ENCODE measurements at places on chromosomes 4 and X.

- no peak for DNase-seq
These were observed 137.1 kb downstream of the AMELX start for GRCh38 chrX:11430271-11430670.

DNA sequence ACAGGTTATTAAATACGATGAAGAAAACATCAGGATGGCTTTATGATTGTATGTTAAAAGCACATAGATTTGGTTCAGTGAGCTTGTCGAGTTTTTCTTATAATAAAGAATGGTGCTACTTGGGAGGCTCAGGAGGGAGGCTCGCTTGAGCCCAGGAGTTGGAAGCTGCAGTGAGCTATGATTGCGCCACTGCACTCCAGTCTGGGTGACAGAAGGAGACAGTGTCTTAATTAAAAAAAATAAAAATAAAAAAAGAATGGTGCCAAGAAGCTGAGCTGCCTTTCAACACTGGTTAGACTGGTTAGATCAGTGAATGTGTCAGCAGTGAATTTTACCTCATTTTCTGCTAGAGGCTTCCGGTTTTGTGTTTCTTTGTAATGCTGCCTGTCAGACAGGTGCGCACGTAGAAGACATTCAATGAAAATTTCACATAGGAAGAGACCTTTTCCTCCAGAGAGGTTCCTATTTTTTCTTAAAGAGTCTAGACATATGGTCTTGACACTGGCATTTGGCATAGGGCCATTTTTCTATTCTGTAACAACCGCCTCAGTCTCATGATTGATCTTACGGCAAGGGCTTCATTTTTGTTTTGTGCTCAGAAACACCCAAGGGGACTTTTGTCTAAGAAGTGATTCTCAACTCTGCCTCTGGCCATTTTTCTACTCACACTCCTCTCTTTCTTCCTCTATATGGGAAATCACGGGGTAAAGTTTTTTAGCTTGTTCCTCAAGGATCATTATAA lies 15.0 kb upstream of the ARSF start:
- DNase-seq = peak; percentile 28

- no peak for DNase-seq
These were observed 8.6 kb downstream of the NOP14 start for GRCh38 chr4:2954358-2955185.

DNA sequence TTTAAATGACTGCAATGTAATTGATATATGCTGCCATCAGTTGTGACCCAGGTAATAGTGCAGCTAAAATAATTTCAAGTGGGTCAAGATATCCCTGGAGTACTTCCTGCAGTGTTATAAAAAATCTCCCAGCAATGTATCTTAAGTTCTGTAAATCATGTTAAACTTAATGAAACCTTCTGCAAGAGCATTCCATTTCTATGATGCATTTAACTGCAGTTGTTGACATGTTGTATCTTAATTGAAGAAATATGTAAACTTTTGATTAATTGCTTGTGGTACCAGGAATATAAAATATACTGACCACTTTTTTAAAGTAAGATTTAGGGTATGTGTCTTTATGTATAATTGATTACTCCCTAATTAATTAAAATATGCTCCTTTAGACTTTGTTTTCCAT lies 213.6 kb downstream of the AFF2 start:
- DNase-seq = no peak

GRCh38 chr4:169210504-169211118 lies 60.1 kb downstream of the SH3RF1 start:
- DNase-seq = no peak

DNA sequence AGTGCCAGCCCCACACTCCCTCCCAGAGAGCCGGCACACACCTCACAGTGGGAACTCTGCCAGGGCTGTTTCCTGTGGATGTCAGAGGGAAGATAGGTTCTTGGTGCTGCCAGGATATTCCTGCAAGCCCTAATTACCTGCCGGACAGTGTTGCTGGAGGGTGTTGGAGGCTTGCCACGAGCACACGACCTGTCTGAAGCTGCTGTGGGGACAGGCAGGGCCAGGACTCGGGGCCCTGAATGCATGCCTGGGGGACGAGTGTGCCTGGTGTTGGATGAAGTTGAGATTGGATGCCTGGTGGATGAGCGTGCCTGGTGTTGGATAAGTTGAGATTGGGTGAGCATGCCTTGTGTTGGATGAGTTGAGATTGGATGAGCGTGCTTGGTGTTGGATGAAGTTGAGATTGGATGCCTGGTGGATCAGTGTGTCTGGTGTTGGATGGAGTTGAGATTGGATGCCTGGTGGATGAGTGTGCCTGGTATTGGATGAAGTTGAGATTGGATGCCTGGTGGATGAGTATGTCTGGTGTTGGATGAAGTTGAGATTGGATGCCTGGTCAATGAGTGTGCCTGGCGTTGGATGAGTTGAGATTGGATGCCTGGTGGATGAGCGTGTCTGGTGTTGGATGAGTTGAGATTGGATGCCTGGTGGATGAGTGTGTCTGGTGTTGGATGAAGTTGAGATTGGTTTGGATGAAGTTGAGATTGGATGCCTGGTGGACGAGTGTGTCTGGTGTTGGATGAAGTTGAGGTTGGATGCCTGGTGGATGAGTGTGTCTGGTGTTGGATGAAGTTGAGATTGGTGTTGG lies 23.2 kb upstream of the UVSSA start:
- DNase-seq = no peak

DNA sequence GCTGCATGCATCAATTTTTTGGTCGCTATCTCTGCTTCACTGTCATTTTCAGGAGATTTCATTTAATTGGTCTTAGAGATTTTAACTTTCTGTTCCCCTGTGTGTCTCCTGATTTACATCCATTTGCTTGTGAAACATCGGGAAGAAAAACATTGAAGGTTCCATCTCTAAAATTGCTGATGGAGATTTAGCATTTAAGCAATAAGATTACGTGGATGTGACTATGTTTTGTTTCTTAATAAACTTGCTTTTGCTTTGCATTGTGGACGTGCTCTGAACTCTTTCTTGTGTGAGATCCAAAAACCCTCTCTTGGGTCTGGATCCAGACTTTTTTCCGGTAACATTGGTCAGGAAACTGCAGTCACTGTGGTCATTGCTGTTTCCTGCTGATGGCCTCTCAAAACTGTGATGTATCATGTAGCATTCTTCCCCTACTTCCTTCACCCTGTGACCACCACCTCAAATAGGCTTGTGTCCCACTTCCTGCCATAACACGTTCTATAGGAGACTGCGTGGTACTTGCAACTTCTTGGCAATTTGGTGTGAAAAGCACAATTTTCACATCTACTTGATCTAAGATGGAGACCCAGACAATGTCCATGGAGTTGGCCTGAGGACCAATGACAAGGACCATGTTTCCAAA lies 4.9 kb downstream of the CXCL2 start:
- DNase-seq = no peak

DNA sequence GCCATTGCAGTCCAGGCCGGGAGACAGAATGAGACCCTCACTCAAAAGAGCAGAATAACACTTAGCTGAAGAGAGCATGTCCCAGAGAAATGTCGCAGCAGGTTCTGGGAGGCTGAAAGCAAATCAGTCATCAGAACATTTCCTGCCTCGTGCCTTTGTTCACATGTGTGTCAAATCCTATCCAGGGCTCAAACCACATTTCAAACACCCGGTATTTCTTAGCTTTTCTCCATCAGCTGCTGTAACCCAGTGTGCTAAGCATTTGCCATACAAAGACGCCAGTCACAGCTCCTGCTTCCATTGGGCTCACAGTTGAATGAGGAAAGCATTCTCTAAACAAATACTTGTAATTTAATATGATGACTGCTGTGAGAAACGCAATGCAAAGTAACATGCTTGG lies 6.0 kb downstream of the PALLD start:
- DNase-seq = no peak

DNA sequence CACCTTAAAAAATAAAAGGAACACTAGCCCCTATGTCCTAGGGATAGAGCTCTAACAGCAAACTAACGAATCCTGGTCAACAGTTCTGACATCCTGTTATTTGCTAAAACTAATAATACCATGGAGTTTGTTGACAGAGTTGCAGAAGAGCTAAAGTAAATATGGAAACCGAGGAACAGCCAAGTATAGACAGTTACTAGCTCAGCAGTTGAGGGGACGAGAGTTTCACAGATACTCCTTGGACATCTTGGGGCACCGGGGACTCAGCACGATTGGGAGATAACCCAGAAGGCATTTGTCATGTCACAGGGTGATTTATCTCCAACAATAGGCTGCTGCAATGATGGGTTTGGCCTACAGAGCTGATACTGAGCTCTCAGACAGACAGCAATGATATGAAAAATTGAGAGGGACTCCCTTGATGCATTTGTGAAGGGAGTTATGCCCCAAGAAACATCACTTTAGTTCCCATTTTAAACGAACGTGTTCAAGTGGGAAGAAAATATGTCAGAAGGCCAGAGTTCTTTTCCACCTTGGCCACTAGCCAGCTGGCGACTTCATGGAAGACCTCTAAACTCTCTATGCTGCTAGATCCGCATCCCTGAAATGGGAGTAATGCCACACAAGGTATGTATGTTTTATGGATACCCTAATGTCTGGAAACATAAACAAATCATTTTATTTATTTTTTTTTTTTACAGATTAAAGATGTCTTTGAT lies 48.6 kb downstream of the TSC22D3 start:
- DNase-seq = peak; percentile 74

DNA sequence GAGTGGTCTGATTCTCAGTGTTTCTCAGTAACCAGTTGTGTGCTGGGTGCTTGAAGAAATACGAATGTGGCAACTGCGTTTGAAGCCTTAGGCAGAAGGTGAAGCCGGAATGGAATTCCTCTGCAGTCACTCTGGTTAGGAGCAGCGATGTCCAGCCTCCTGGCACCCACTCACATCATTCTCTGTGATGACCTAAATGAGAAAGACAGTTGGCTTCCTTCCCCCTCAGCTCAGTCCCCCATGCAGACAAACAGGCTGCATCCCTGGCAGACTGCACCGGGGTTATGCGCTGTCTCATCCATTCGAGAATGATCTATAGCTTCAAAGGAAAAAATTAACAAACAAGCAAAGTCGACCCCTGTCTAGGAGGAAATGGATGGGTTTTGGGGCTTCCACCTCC lies 170.1 kb upstream of the SCML1 start:
- no peak for DNase-seq

DNA sequence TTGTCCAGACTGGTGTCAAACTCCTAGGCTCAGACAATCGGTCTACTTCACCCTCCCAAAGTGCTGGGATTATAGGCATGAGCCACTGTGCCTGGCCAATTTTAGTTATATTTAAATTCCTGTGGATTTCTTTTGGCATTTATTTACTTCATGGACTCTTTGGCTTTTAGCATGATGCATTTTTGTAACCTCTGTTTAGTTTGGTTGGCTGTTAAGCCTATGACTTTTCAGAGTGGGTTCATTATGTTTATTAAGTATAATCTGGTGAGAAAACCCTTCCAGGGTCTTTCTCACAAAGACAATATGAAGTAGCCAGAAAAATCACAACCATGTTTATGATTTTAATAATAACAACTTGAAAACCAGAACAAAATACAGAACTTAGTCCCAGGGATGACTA lies 49.4 kb downstream of the USP38 start:
- no peak for DNase-seq

DNA sequence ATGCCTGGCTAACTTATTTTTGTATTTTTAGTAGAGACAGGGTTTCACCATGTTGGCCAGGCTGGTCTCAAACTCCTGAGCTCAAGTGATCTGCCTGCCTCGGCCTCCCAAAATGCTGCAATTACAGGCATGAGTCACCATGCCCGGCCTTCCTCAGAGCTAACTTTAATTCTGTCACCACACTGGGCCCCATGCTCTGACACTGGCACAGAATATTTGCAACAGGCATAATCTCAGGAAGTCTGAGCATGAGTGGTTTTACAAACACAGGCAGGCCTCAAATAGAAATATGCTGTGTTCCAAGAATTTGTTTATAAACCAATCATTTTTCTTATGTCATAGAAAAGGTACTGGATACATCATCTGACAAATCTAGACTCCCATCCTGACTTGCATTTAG lies 32.7 kb upstream of the FAM9C start:
- no peak for DNase-seq

GRCh38 chrX:42025861-42026260 lies 102.5 kb upstream of the CASK start:
- no peak for DNase-seq

DNA sequence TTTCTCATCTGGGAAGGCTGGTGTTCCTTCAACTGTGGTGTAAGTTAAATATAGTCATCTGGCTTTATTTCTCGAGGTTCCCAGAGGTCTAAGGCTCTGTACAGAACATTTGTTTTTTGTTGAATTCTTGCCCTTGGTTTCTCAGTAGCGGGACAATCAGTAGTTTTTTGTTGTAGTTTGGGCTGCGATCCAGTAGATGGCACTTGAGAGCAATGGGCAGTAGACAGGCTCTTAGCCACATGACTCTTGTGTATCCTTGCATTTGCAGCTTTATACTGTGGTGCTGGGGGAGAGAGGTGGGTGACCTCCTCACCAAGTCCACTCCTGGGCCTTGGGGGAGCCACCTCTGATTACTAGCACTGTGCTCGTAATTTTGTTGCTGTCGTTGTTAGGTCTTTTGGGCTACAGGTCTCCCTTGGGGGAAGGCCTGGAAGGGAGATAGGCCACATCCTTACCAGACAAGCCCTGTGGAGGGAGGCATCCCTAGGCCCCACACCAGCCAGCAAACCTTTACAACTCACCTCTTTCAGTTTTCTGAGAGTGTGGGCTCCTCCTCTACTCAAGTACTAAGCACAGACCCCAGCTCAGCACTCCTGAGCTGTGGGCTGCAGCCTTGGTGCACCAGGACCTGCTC lies 8.1 kb downstream of the ETDB start:
- DNase-seq = no peak

DNA sequence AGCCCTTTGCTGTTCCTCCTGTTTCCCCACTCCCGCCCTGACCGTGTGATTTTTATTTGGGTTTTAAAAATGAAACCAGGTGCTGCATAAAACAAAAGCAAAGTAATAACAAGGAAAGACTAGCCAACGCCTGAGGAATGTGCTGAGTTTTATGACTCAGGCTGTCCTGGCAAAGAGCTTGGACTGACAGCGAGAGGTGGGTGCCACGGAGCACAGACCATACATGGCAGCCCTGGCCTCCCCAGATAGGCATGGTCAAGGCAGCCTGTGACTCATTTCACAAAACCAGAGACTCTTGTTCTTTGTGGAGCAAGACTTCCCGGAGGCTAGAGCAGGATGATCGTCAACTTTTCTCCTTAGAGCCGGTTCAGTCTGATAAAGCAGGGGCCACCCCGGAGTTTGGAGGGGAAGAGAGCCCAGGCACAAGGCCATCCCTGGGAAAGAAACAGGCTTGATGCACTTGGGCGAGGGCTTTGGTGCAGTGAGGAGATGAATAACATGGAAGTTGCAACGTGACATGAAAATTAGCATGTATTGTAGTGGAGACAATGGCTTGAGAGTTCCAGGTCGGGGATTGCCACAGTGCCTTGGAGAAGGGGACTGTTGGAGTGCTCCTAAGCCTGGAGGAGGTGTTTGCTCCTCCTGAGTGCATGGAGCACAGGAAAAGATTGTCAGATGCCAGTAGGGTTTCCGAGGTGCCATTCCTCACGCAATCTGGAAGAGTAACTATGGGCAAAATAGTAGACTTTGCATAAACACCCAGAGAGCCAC lies 54.8 kb downstream of the C4orf51 start:
- no peak for DNase-seq

- no peak for DNase-seq
These were observed 180.0 kb downstream of the AFAP1 start for GRCh38 chr4:7759635-7760034.

Data from NCI-H510A treated with DMSO at 0.1 percent for 48 hours (cell line).